ENCODE measurements at places on chromosomes 7 and 10.

- peak; percentile 48 for DNase-seq
These were observed 185.1 kb upstream of the ADO start for GRCh38 chr10:62619413-62619738.

GRCh38 chr10:17548162-17548561 lies 69.0 kb downstream of the HACD1 start:
- DNase-seq, result no peak

DNA sequence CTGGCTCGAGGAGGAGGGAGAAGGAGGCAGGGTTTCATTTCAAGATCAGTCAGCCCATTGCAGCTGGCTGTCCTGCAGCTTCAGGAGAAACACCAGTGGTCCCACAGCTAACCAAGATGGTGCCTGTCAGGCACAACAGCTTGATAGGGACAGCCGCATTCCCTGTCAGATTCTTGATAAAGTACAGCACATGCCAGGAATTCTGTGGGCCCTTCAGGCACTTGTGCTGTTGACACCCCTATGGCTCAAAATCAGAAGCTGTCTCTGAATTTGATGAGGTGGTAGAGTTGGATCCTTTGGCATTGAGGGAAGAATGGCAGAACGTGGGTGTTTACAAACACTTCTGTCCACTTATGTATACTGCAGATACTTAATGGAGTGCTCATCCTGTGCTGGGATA lies 354.3 kb downstream of the KCNMA1 start:
- DNase-seq, result no peak

GRCh38 chr7:105389088-105389650 lies 448 bp upstream of the SRPK2 start:
- DNase-seq, result peak; percentile 36

DNA sequence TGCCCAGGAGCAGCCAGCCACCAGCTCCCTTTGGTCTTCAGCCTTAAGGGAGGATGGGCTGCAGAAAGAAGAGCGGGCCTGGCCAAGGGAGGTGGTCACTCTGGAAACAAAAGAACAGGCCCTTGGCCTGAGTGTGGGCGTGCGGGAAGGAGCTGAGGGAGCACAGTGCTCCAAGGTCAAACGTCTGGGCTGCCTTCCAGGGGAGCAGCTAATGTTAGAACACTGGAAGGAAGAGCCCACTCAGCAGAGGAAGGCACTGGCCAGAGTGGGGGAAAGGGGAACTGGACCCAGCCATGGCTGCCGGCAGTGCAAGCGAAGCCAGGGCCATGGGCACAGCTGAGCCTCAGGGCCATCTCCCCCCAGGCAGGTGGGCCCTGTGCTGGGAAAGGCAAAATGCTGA lies 42.7 kb downstream of the FAM53B start:
- DNase-seq, result peak; percentile 89

DNA sequence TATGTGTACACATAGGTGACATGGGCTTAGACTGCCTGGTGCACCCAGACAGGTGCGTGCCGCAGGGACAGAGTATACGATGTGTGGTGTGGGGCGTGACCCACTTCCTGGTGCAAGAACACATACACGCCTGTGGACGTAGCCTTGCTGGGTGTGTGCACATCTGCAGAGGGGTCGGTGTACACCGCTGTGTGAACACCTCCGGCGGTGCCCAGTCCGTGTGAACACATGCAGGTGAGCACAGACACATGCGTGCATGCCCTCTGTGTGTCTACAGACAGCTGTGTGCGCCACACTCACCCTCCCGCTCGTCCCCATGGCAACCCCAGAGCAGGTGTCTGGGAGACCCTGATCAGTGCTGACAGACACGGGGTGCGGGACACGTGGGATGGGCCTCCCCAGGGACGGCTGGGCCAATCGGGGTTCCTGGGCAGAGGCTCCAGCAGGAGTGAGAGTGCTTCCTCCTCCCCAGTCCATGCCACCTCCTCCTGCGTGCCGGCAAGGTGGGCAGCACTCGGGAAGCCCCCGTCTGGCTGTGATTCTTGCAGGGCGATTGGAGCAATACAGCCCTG lies 23.4 kb downstream of the ELFN1 start:
- DNase-seq, result no peak

GRCh38 chr7:151632750-151633515 lies 113.2 kb upstream of the RHEB start:
- DNase-seq, result peak; percentile 53

DNA sequence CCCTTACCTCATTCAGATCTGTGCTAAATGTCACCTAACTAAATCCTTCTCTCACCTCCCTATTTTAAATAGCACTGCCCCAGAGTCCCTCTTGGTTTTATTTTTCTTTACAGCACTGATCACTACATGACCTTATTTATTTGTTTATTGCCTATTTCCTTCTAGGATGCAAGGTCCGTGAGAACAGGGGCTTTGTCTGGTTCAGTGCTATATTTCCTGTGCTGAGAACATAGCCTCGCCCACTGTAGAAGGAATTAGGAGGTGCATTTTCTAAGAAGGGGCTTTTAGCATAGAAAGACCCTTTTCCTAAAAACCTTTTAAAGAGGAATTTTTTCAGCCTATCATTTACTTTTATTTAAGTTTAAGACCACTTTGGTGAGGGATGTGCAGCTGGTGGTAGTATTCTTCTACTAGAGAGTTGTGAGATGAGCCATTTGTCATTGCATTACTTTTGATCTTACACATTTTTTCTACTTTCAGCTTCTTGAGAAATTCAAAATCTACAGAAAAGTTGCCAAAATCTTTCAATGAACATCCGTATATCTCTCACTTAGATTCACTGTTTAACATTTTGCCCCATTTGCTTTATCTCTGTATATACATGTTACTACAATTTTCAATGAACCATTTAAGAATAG lies 13.5 kb upstream of the PCGF5 start:
- DNase-seq, result no peak

DNA sequence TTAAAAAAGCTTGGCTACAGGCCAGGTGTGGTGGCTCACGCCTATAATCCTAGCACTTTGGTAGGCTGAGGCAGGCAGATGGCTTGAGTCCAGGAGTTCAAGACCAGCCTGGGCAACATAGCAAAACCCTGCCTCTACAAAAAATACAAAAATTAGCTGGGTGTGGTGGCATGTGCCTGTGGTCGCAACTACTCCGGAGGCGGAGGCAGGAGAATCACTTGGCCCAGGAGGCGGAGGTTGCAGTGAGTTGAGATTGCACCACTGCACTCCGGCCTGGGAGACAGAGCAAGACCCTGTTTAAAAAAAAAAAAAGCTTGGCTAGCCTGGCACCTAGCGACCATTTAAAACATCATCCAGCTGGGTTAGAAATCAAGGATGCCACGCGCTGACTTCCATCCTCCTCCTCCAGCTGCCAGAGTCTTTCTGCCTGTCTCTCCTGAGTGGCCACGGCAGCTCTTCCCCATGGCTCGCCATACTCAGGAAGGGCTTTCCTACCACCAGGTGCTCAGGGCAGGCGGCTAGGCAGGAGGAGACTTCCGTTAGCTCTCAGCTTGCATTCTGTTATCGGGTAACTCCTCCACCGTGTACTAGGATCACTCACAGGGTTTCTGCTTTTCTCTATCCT lies 45.0 kb downstream of the DENND2A start:
- no peak for DNase-seq

DNA sequence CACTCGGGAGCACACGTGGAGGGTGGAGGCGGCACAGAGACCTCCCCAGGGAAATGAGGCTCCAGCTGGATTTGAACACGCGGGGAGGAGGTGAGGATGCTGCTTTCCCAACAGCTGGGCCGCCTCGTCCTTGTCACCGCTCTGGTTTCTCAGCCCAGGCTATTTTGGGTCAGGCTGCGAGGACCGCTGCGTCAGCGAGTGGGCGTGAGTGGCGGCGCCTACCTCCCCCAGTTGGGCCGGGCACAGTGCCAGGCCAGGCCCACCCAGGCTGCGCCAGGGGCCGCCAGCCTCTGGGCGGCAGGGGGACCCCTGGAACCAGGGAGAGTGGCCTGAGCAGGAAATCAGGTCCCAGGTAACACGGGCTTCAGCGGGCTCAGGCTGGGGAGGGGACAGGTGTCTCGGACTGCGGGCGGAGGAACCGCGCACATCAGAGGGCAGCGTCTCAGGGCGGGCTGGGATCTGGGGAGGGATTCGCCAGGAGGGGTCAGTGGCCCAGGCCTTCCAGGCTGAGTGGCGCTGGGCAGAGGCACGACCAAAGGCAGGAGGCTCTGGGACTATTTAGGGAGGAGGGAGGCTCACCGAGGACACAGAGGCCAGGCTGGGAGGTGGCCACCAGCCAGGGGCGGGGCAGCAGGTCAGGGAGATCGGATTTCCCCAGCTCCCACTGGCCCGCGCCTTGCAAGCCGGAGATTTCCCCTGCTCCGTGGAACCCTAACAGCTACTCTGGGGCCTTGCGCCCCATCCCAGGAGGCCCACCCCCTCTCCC lies 125.2 kb upstream of the RET start:
- DNase-seq, result no peak

GRCh38 chr10:68957284-68957615 lies 1.3 kb downstream of the DDX21 start:
- no peak for DNase-seq

GRCh38 chr7:127903892-127904669 lies 127.2 kb downstream of the LRRC4 start:
- peak; percentile 27 for DNase-seq

DNA sequence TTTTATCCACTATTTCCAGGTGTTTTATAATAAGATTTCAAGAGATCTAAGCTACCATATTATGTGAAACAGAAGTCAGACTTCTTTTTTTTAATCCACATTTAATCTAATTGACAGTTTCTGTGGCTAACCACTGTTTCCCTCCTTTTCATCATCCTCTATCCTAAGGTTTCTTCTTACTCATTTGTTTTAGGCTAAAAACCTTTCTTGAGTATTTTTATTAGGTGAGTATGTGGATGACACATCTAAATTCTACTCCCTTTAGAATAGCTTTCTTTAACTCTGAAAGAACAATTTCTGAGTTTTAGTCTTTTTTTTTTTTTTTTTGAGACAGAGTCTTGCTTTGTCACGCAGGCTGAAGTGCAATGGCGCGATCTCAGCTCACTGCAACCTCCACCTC lies 62.7 kb downstream of the NPY start:
- no peak for DNase-seq

DNA sequence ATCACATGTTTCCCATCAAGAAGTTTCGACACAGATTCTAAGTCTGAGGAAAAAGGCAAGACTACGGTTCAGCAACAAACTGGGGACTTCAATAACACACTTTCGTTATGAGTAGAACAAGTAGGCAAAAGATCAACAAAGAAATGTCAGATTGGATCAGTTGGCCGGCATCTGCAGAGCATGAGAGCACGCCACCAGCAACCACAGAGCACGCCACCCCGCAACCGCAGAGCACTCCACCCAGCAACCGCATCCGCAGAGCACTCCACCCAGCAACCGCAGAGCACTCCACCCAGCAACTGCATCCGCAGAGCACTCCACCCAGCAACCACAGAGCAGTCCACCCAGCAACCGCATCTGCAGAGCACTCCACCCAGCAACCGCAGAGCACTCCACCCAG lies 89.7 kb upstream of the FAM20C start:
- no peak for DNase-seq

DNA sequence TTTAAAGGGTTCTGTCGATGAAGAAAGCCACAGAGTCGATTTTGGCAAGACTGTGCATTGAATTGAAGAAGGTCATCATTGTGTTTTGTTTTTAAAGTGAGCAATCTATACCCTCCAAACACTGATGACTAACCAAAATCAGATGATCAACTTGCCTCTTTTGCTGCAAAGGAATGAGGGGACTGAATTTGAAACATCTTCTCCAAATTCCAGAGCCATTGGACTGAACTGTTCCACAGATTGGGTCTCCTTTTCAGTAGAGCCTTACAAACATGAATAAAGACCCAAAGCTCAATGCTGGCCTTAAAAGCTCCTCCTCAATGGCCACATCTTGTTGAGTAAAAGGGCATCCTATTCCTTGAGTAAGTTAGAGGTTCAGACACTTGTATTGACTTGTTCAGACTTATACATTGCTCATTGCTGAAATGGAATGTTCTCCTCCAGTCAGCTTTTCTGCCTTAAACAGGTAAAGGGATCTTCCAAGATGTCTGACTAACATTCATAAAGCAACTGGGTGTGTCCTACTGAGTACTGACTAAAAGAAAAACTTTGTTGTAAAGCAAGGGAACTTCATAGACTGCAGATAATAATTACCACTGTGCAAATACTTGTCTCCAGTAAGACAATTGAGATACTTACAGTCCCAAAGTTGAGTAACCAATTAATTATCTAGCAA lies 630.6 kb downstream of the KCNMA1 start:
- no peak for DNase-seq

GRCh38 chr7:141094336-141095070 lies 20.6 kb downstream of the TMEM178B start:
- DNase-seq, result peak; percentile 56

DNA sequence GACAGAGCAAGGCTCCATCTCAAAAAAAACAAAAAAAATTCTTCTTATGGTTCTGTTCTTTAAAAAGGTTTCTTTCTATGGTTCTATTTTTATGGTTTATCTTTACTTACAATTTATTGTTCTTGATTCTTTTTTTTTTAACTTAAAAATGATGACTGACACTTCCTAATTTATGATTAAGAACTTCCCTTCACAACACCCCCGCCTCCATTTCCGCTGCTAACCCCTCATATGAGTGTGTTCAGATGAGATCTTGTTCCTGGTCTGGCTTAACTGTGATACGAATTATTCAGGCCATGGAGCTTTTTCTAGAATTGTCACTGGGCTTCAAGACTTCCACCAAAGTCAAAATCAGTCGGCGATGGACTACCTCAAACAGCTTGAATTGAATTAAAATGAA lies 33.9 kb downstream of the PTER start:
- DNase-seq, result no peak

- no peak for DNase-seq
These were observed 137.4 kb upstream of the PPIF start for GRCh38 chr10:79209831-79210230.

DNA sequence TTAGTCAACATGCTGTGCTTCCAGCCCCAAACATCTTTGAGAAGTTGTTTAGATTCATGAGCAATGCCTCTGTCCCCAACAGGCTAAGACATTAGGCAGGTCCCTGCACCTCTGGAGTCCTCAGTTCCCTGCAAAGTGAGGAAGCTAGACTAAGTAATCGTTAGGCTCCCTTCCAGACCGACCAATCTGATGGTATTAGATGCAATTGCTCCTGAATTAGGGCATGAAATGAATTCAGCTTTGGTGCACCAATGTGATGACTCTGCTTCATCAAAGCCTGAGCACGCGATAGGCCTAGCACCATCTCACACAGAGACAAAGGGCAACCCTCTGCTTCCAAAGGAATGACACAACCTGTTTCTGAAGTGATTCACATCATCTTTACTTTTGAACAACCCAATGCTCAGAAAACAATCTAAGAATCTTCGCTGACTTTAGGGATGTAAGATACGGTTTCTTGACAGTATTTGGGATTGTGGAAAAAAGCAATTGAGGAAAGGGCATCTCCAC lies 723 bp upstream of the TES start:
- DNase-seq, result no peak

All from pons (tissue), 1 donor.